Activated T-cell treated with anti-CD3 and anti-CD28 coated beads, Interleukin-2, amount 50 U/mL, for 72 hours (primary cell): ENCODE measurements at places on chromosomes 11 and 22. TPM values are rescaled to one million over a fixed set of nuclear protein-coding genes. Genes with fewer than 3 reads are reported as not detected.

CDON gene
- 1.3 TPM for total RNA-seq

PGAP2 gene
- total RNA-seq, result 45.9 TPM

TALDO1 gene
- total RNA-seq, result 152 TPM

RAB39A gene
- 0.39 TPM for total RNA-seq

ANGPTL5 gene
- total RNA-seq, result not detected

ALG12 gene
- total RNA-seq, result 11.7 TPM

HMBS gene
- total RNA-seq, result 42.5 TPM

SOX6 gene
- total RNA-seq, result not detected

FOLR2 gene
- total RNA-seq, result not detected

HBB gene
- not detected for total RNA-seq

BLID gene
- not detected for total RNA-seq

APBB1 gene
- total RNA-seq, result 42.0 TPM

OR52A1 gene
- total RNA-seq, result not detected

KDM4E gene
- not detected for total RNA-seq

DEUP1 gene
- total RNA-seq, result not detected

TRIM49 gene
- not detected for total RNA-seq

MS4A3 gene
- total RNA-seq, result not detected

UBE4A gene
- 45.6 TPM for total RNA-seq

ACRV1 gene
- total RNA-seq, result not detected

GRM5 gene
- total RNA-seq, result not detected

OR8H1 gene
- not detected for total RNA-seq

OLFML1 gene
- not detected for total RNA-seq

FLRT1 gene
- 1.4 TPM for total RNA-seq

C11orf86 gene
- not detected for total RNA-seq

HORMAD2 gene
- total RNA-seq, result 0.12 TPM

CFAP300 gene
- total RNA-seq, result not detected

SMTNL1 gene
- not detected for total RNA-seq

USH1C gene
- total RNA-seq, result not detected

IL18 gene
- total RNA-seq, result not detected

NAV2 gene
- 2.0 TPM for total RNA-seq

PRR33 gene
- total RNA-seq, result not detected

TAGLN gene
- total RNA-seq, result 7.2 TPM

DDX25 gene
- total RNA-seq, result 0.32 TPM

TLCD5 gene
- 2.0 TPM for total RNA-seq

SULT4A1 gene
- not detected for total RNA-seq

LDHAL6A gene
- not detected for total RNA-seq

NAALAD2 gene
- not detected for total RNA-seq

OR51B4 gene
- total RNA-seq, result not detected

MAP6 gene
- 0.14 TPM for total RNA-seq

TUBGCP6 gene
- total RNA-seq, result 64.9 TPM

C2CD3 gene
- total RNA-seq, result 35.2 TPM

CYTH4 gene
- 71.9 TPM for total RNA-seq

OR5P2 gene
- total RNA-seq, result not detected

ADM gene
- total RNA-seq, result 4.6 TPM

SAA4 gene
- total RNA-seq, result not detected

RCOR2 gene
- total RNA-seq, result 0.96 TPM

CHADL gene
- total RNA-seq, result 0.55 TPM

KDM4D gene
- total RNA-seq, result 1.8 TPM

TSSK2 gene
- total RNA-seq, result not detected

GAB4 gene
- not detected for total RNA-seq

P4HA3 gene
- not detected for total RNA-seq

MUC5AC gene
- not detected for total RNA-seq

GALNT18 gene
- total RNA-seq, result 2.4 TPM

SAC3D1 gene
- total RNA-seq, result 21.6 TPM

PRG3 gene
- not detected for total RNA-seq

PPP6R3 gene
- 111 TPM for total RNA-seq

OR10A6 gene
- total RNA-seq, result not detected

ENDOD1 gene
- 16.1 TPM for total RNA-seq

GGT5 gene
- total RNA-seq, result 0.37 TPM

KCNA4 gene
- total RNA-seq, result not detected
